Stimulated activated CD8-positive, alpha-beta memory T cell treated with anti-CD3 and anti-CD28 coated beads, Interleukin-7, amount 100 ng/mL, for 1 hour (primary cell): ENCODE measurements at places on chromosomes 7 and 10.

GRCh38 chr10:94413361-94413760 lies 11.0 kb downstream of the TBC1D12 start:
- no peak for DNase-seq

- DNase-seq = no peak
Observed at GRCh38 chr10:69742928-69743602, 58.6 kb upstream of the COL13A1 start.

GRCh38 chr10:121079226-121079625 lies 228.1 kb downstream of the WDR11 start:
- no peak for DNase-seq

GRCh38 chr10:105855791-105856190 lies 1214.7 kb downstream of the SORCS3 start:
- no peak for DNase-seq

DNA sequence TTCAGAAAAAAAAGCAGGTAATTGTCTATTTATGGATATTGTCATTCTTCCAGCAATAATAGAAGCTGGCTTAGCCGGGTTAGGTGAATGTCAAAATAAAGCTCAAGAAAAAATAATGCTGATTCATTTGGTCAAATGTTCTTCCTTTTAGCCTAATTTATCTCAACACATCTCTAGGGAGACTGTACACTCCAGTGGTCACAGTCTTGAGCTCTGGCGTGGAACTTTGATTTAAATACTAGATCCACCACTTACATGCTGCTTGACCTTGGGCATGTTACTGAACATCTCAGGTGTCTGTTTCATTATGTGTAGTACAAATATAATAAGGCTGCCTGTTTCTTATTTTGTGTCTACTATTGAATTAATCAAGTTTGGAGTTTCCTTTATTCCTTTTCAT lies 22.0 kb downstream of the PRTFDC1 start:
- no peak for DNase-seq

GRCh38 chr7:95840953-95841950 lies 68.9 kb downstream of the DYNC1I1 start:
- no peak for DNase-seq

DNA sequence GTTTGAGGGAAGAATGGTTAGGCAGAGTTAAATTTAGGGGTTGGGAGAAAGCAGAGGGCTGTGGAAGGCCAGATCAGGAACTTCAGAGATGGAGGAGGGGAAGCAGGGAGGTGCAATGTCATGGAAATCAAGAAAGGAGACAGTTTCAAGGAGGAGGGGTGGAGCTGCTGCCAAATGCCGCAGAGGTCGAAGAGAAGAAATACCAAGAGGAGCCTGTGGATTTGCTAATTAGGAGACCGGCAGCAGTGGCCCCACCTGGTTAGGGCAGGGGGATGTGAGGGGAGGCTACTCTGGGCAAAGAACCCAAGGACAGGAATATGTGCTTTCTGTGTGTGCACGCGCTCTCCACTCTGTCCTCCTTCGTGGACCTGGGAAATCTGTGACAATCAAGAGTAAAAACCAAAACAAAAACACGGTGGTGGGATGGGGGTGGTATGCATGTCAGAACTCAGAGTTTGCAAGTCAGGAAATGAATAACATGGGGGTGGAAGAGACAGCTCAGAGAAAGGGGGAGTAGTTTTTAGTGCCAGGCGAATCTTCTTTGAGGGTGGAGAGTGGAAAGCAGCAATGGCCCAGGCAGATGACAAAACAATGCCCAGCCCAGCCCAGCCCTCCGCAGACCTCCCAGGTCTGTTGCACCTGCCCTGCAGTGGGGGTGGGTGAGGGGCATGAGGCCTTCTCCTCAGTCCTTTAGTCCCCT lies 102.9 kb upstream of the PAX2 start:
- no peak for DNase-seq

- no peak for DNase-seq
Observed at GRCh38 chr10:79262131-79262530, 85.1 kb upstream of the PPIF start.

DNA sequence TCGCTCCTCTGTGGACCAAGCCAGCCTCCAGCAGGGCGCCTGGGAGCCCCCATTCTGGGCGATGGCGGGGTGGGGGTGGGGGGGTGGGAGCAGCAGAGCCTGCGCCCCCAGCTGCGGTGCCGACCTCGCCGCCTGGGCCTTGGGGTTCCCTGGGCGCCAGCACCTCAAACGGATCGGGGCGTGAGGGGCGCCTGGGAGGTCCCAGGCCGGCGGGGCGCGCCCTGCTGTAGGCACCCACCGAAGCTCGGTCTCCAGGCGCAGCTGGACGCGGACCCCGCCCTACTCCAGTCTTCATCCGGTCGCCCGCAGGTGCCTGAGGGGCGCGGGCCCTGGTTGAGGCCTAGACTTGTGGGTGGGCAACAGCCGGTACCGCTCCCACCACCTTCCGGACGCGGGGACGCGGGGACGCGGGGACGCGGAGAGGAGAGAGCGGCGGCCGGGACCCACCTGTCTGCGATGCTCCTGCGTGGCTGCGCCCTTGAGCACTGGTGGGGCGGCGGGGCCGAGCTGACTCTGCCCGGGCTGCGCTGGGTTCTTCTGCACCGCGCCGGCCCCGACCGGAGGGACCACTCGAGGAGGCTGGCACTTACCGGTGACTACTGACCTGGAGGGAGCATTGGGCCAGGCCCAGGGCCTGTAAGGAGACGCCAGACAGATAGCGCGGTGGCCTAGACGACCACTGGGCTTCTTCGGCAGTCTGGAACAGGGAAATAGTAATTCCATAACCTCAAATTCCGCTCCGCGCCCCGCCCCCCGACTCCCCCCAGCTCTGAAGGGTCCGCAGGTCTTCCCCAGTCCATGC lies 5.5 kb upstream of the KCP start:
- DNase-seq = no peak

DNA sequence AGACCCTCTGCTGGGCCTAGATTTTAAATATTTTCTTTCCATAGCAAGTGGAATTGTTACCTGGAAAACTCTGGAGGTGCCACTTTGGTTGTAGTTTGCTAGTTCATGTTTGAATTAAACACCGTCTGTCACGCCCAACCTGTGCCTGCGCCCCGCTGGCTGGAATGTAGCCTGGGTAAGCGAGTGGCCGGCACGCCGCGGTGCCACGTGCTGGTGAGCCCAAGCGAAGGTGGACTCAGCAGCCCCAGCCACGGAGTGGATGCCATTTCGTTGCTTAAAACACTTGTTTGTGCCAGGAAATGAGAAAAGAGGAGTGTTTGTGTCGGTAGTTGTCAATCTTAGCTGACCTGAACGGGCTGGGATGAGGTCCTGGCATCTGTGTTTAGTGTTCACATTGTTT lies 2.7 kb downstream of the GET4 start:
- no peak for DNase-seq
